ENCODE measurements at places on chromosomes 4 and X.

GRCh38 chrX:109475174-109475891 lies 6.6 kb downstream of the GUCY2F start:
- no peak for DNase-seq

DNA sequence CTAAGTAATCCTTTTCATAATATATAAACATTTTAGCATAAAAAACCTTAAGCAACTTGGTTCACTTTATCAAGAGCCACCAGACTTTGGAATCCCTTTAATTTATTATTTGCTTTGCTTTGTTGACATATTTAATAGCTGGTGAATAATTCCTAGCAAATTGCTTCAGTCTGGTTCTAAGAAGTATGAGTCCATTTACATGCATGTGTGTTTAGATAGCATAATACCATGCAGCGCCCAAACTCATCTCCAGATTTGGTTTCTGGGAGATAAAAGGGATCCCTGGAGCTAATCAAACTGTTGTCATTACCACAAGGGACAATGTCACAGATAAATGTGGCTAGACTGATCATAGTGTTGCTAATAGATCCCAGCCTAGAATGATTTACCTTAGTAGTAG lies 111.8 kb downstream of the TMEM144 start:
- DNase-seq, result no peak

DNA sequence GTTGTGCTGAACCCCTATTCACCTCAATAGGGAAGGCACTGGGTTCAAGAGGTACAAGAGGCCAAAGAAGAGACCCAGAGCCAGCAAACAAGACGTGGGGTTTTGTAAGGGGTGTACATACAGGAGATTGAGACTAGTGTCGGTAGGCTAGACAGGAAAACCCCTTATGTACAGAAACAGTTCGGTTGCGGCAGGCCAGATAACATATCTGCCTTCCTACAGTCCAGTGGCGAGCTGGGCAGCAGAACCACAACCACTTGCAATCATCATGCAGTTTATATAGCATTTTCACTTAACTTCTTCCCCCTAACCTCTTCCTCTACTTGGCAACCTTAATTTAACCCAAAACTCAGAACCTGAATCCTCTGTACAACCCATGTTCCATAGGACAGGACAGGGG lies 422.2 kb downstream of the PDHA2 start:
- DNase-seq, result no peak

- DNase-seq, result no peak
These were observed 52.7 kb upstream of the BCOR start for GRCh38 chrX:40150503-40150902.

DNA sequence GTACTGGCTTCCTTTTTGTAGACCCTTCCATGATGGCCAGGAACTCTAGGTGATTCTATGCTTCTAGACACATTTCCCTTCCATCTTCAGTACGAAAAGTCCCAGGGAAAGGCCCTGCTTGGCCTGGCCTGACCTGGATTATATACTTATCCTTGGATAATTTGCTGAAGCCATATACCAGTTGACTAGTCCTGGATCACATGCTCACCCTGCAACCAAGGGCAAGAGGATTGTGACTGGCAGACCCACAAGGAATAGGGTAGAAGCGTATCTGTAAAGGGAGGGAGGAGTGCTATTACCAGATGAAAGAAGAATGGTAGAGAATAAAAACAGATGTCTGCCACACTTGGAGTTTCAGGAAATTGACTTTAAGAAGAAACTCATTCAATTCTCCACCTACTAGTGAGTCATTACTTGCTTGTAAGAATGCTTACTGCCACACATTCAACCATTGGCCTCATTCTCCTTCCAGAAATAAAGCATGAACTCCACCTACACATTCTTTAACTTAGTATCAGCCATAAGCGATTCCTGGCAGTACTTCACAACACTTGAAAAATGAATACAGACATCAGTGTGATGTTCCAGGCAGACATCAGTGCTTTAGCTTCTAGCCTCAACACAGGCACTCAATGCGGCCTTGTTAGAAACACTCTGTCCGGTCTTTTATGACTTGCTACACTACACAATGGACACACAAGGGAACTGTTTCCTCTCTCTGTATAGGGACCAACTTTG lies 141.8 kb downstream of the CBR4 start:
- DNase-seq, result no peak

DNA sequence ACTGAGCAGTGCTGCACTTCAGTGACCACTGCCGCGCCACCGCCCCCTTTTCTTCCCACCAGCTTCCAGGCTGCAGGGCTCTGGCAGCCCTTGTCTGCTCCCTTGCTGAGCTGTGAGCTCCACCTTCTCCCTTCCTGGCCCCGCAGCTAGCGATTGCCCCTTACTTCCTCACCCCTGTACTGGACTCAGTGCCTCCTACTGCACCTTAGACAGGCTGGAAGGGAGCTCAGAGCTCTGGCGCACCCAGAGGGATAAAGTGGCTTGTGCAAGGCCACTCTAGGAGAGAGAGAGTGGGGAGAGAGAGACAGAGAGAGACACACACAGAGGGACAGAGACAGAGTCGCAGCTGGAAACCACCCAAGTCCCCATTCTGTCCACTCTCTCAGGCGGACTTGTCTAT lies 6.0 kb downstream of the RASL11B start:
- no peak for DNase-seq

DNA sequence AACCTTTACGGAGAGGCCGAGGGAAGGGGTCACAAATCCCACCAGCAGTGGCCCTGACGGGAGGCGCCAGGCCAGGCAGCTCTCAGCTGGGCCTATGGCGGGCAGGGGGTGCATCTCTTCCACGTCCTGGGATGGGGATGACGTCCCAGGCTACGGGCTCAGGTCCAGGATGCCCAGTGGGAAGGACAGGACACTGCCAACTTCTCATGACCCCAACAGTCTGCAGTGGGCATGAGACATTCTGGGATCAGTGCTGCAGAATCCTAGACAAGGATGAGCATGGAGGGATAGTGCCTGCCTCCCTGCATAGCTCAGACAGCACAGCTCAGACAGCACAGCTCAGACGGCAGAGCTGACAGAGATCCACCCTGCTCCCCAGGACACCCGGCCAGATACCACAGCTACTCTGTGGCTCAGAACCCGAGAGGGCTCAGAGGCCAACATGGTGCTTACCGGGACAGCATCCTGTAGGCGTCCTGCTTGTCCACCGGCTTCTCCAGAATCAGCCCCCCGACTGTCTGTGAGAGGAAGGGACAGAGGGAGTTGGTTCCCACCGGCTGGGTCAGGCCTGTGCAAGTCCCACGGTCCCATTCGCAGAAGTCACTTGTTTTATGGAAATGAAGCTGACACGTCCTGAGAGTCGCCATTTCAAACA lies 17.3 kb downstream of the ASMTL start:
- no peak for DNase-seq

DNA sequence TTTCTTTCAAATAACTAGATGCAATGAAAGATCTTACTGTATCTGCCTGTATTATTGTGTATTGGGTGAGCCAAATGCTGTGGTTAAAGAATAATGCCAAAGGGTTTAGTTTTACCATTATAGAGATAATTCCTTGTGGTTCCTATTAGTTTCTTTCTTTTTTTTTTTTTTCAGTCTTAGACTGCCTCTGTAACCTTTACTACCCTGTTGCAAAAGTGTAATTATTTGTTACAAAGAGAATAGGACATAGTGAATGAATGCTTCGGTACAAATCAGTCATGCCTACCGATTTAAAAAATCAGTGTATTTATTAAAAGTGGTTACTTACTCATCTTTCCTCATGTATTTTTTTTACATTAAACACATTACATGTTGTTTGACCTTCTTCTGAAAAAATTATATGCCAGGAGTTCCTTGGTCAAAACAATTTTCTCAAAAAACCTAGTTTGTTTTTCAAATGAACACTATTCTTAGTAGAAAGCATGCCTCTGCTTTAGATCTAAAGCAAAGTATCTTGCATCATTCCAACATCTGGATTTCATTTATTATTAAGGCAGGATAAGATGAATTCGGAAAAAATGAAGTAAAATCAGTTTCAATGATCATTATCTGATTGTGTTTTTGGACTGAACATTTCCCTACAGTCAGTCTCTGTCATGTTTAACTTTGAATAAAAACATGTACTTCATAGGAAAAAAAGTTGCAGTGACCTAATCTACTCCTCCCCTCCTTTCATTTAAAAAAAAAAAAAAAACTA lies 21.2 kb upstream of the SYNPO2 start:
- no peak for DNase-seq

DNA sequence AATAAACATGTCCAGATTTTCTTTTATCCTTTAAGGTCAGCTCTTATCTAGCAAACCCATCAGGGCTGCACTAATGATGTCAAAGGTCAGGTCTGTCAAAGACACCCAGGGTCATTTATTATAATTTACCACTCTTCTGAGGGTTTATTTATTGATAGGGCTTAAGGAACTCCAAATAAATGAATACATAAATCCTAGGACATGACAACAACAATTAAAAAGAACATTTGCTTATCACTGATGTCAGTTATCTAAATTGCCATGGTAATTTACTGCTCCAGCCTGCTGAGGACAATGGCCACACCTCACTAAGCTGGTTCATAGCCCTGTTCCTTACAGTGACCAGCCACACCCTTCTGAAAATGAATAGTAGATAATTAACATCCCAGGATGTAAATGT lies 317.1 kb downstream of the UNC5C start:
- no peak for DNase-seq

DNA sequence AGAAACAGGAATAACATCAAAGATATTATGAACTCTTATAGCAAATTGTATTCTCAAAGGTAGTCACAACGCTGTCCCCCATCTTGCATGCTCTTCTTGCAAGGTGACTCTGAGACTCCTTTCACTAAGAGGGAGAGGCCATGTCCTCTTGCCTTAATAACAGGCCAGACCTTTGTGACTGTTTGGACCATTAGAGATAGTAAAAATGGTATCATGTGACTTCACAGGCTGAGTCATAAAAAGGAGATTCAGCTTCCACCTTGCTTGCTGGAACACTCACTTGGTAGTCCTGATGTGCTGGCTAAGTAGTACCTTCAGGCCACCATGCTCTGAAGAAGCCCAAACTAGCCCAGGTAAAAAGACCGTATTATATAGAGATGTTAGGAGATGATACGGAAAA lies 143.8 kb downstream of the FBXW7 start:
- DNase-seq, result no peak

DNA sequence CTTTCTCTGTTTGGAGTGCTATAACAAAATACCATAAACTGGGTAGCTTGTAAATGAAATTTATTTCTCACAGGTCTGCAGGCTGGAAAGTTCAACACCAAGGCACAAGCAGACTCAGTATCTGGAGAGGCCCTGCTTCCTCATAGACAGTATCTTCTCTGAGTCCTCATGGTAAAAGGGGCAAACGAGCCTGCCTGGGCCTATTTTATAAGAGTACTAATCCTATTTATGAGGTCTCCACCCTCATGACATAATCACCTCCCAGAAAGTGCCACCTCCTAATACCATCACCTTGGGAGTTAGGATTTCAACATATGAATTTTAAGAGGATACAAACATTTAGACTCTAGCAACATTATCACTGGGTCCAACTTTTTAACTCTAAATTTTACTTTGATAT lies 200.3 kb downstream of the STPG2 start:
- DNase-seq, result no peak

DNA sequence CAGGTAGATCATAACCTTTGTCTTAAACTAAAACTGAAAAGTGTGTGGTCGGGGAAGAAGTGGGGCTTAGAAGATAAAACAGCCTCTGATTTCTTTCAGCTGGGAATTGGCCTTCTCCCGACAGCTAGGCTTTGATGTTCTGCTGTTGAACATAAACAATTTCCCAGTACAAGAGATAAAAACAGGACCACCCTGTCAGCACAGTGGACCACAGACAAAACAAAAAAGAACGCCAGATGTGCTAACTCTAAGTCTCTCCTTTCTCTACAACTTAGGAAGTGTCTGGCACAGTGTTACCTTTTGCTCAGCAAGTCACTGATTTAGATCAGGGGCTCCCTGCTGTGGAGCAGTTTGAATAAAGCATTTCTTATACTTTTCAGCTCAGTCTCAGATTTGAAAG lies 87.5 kb upstream of the UXT start:
- no peak for DNase-seq

GRCh38 chr4:114229706-114230105 lies 250.3 kb upstream of the ARSJ start:
- DNase-seq, result no peak

GRCh38 chr4:108742451-108743420 lies 20.1 kb downstream of the ETNPPL start:
- no peak for DNase-seq

- DNase-seq, result no peak
These were observed 12.8 kb downstream of the CYSLTR1 start for GRCh38 chrX:78314561-78314960.

DNA sequence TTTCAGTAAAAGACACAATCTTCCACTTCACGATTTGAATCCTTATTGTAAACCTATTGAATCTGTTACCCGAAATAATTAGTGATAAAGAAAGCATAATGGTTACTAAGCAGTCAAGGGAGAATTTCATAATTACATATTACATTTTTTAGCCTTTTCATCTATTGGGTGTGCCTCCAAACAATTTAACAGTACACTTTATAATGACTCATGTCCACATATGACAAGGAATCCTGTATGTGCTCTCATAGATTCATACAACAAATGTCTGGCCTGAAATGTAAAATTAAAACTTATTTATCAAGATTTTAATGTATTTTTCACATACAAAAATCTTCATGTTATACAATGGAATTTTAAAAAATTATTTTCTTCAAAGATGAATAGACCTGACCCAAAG lies 39.4 kb downstream of the PPP3CA start:
- no peak for DNase-seq

GRCh38 chr4:5891563-5892322 lies 1.1 kb downstream of the CRMP1 start:
- DNase-seq, result no peak

DNA sequence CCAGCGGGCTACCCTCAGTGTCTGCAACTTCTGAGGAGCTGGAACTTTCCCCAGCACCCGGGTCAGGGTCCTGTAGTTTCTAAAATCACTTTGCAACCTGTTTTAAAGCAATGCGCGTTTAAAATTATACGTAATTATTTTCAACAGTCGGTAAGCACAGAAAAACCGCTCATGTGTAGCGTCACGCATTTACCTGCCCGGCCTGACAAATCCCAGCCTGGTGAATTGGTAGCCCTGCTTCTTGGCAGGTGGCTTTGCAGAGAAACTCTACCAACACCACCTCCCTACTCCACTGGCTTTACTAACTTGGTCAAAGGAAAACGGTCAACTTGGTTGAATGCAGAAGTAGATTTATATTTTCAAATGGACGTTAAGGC lies 640 bp downstream of the BANK1 start:
- no peak for DNase-seq

Data from GM12891 (cell line).